Fibroblast of lung (primary cell): ENCODE measurements at places on chromosomes 2 and 18.

GRCh38 chr18:12838178-12838634, 45.8 kb downstream of the PTPN2 start:
- DNase-seq = peak; percentile 88

- peak; percentile 10 for DNase-seq
Observed at GRCh38 chr2:26561918-26562810, 79.0 kb downstream of the CIB4 start.

DNA sequence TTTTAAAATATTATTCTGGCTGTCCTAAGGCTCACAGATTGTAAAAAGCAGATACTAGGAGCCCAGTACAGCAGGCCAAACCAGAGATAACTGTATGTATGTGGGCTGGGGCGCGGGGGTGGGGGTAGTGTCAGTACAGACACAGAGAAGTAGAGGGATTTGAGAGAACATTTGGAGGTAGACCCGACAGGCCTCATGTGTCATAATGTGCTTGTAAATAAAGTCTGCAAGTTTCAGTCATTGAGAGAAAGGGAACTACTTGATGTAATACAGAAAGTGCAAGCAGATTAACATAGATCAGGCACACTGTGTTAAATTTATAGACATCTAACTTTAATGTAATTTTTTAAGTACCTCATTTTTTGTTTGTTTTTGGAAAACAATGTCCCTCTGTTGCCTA, 7.4 kb upstream of the POLI start:
- DNase-seq = no peak

DNA sequence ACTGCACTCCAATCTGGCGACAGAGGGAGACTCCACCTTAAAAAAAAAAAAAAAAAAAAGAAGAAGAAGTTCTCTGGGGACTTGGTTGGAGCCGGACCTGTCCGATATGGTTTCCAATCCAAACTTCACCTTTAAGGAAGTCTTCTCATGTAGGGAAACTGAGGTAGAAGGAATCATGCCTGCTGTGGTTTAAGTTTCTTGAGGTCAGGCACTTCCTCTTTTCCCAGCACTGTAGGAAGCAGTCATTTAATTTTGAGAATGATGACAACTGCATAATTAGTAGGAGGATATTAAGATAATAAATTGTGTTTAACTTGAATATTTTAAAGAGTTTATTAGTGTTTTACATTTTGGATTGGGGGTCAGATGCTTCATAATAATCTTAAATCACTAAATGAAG, 62.9 kb downstream of the KCNE4 start:
- no peak for DNase-seq

DNA sequence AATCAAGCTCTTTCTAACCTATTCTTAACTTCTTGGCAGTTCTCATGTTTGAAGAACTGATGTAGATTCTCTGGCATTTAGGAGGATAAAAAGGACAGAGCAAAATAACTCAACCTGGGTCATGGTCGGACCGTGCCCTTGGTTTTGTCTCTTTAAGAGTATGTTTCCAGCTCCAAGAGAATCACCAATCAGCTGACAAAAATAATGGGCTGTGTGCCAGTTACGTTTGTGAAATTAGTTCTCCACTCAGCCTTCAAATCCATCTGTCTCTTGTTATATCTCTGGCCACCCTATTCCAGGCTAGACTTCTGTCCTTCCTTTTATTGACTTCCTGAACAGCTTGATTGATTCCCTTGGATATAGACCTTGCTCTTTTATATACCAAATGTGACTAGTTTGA, 225.7 kb downstream of the EPHA4 start:
- peak; percentile 8 for DNase-seq

GRCh38 chr18:67001052-67001451, 397.2 kb upstream of the CDH19 start:
- DNase-seq = peak; percentile 38

- DNase-seq = no peak
Observed at GRCh38 chr2:235091421-235091820, 139.6 kb downstream of the SH3BP4 start.

DNA sequence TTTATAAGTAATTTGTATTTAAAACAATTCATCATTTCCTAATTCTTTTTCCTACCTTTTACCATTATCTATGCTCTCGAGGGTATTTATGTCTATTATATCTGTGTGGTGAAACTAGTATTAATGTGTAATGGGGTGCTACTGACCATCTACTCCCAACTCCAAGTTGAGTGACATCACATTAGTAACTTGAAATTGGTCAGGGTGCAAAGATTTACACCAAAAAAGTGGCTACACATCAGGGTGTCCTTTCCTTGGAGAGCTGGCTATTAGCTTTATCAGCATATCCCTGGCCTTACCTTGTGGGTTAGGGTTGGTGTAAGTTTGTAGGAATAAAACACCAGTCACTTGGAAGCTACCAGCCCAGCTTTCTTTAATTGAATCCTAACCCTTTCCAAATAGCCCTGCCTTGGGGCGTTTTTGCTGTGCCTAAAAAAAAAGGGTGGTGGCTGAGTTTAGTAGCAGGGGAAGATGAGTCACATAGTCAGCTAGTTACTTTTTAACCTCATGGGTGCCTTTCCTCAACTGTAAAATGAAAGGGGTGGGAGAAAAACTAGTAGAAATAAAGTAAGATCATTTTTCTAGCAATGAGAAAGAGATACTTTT, 14.0 kb downstream of the ANXA4 start:
- DNase-seq = peak; percentile 75

DNA sequence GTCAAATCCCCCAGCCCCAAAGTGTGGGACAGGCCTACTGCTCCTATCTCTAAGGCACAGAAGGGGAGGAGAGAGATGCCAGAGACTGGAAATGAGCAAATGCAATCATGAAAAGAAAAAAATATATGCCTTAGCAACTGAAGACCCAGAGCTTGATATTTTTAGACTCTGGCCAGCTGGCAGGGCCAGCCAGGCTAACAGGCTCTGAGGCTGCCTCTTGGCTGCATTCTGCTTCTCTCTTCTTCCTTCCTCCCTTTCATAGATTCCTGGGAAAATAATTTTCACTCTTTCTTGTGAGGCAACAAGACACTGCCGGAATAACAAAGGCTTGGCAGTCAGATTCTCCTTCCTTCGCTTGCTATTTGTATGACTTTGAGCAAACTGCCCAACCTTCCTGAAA, 209.1 kb downstream of the RAD51AP2 start:
- no peak for DNase-seq

- DNase-seq = peak; percentile 42
Observed at GRCh38 chr2:237833546-237833945, 25.9 kb upstream of the RAMP1 start.

DNA sequence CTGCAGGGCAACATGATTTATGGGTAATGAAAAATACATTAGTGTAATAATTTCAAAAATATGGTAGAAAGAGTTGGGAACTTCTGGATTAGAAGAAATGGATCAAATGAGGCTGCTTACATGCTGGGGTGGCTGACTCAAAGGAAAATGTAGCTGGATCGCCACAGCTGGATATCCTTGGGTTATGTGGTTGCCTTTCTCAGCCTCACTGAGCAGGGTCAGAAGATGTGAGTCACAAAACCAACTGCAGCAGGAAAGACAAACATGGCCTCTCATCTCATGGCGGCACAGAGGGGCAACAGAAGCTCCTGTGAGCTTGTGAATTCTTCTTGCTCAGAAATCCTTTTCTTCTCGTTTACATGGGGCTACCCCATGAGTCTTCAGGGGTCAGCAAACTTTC, 317.1 kb upstream of the SPRED2 start:
- peak; percentile 67 for DNase-seq

DNA sequence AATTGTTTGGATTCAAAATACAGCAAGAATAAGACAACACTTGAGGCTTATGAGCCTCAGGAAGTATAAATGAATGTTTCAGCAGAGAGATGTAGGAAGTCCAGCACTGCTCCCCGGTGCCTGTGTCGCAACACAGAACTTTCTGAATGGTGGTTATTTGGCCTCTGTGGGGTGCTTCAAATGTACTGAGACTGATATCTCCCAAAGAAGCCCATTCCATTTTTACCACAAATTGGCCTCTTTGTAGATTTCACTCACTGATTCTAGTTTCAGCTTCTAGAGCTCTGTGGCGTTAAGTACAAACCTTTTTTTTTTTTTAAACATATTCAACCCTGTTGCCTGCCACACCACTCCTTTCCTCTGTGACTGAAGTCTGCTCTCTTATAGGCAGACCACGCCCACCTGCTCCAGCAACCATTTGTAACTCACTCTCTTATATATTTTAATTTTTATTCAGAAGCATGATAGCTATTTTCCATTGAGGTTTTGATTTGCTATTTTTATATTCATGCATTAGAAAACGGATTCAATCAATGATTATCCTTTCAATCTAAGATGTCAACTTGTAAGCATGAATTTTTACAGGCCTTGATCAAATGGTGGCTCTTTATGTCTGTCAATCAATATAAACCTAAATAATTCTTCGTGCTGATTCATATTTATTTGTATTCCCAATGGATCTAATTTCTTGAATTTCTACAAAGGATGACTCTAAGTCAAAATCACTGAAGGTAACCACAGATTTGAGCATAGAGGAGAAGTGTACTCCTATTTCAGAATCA, 277.1 kb upstream of the CCDC68 start:
- DNase-seq = peak; percentile 69

GRCh38 chr2:30677861-30678385, 129.3 kb downstream of the CAPN13 start:
- DNase-seq = no peak
